Stimulated activated CD4-positive, alpha-beta T cell treated with anti-CD3 and anti-CD28 coated beads, Interleukin-15, amount 100 ng/mL, for 48 hours (primary cell): ENCODE measurements at places on chromosomes 5 and 9.
A peak's percentile ranks its signal among the peaks of the same experiment; 100 is the strongest.

DNA sequence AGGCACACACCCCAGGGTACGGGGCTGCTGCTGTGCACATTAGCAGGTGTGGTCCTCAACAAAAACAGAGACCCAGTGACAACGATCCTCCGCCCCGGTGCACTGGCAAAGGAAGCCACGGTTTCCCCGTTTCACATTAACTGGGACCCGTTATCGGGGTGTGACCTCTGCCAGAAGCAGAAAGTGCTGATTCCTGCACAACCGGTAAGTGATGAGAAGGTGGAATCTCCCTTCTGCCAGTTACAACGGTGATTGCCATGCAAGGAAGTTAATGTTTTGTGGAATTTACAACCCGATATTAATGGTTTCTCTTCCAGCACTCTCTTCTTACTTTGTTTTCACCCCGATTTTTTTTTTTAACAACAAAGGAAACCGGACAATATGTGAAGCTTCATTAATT is 294.9 kb upstream of the IRX1 start:
- no peak for DNase-seq

DNA sequence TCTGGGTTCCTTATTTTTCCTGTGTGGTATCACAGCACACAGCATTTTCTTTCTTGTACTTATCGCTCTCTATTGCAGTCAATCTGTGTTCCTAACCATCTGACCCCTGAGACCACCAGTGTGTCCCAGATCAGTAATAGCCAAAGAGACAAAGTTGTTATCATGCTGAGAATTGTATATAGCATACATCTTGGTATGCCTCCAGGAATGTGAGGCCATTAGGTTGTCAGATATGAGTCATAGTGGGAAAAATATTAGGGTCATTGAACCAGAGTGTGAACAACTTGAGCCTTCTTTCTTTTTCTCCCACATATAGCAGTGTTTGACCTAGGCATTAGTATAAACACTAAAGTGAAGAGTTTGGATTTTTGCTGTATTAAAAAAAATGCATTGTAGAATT is 106.3 kb downstream of the NDUFAF2 start:
- no peak for DNase-seq

- DNase-seq = no peak
These were observed 223 bp downstream of the LRSAM1 start for GRCh38 chr9:127451608-127451857.

DNA sequence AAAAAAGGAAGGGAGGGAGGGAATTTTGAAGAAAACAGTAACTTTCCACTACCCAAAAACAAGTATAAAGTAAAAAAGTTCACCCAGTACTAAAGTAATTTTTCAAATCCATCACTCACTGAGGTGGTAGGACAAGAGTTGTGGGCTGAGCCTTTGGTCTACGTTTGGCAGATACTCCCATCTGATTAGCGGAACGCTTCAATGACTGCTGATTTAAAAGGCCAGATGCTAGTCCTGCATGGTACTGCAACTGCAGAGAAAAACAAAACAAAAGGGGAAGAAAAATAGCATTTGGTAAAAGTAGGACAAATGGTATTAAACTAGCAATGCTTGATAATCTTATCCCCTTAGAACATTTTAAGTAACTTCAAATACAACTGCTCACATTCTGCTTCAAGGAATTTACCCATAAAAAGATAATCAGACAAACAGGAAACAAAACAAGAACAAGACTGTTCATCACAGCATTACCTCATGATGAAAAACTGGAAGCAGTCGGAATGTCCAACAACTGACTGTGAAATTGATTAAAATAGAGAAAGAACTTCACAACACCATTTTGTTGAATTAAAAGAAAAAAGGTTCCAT is 65.4 kb downstream of the MED27 start:
- no peak for DNase-seq

GRCh38 chr9:126160067-126160853 is 166.4 kb upstream of the MVB12B start:
- DNase-seq = no peak

- no peak for DNase-seq
These were observed 201.1 kb downstream of the SNX18 start for GRCh38 chr5:54718656-54719055.

DNA sequence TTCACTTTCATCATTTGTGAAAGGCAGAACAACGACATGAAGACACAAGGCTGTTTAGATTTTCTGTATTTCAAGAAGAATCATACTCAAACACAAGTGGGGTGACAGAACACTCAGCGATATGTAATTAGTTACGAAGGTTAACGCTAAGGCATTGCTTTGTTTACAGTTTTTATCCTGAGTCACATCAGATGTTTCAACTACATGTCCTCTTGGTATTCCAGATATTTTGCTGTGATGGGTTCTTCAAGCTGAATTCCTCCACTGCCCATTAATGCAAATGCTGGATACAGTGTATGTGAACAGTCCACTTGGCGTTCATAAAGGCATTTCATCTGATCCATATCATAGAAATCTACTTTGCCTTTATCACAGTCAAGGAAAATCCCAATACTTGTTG is 43.4 kb downstream of the TRIM36 start:
- no peak for DNase-seq

DNA sequence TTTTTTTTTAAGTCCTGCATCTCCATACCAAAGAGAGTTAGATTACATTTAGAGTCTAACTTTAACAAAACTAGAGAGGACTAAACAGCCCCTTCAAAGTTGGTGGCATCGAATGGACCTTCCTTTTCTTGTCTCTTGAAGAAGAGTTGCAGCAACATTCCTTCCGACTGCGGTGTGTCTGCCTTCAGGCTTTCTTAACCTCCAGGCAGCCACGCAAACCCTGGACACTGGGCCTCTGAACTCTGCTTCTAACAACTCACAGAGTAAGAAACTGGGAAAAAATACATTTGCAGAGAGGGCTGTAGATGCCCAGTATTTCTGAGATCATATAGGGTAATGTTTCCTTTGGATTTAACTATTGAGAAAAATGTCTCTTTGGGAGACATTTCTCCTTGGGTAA is 120.5 kb upstream of the MAST4 start:
- DNase-seq = no peak

- DNase-seq = peak; percentile 20
These were observed 19.0 kb downstream of the CMBL start for GRCh38 chr5:10288592-10289219.

- no peak for DNase-seq
These were observed 355.1 kb downstream of the ADAMTS6 start for GRCh38 chr5:65126542-65127069.

DNA sequence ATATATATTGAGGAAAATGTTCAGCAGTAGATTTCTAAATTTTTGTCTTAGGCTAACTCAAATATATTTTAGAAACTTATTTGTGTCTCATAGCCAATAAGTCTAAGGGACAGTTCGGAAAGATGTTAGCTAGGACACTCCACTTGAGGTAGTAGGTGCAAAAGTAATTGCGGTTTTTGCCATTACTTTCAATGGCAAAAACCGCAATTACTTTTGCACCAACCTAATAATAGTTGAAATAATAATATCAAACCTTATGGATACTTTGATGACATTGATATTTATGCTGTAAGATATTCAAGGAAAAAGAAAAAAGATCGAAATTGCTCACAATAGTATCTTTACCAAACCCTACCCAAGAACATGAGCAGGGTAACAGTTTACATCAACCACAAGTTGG is 555.5 kb upstream of the ST8SIA4 start:
- DNase-seq = no peak

DNA sequence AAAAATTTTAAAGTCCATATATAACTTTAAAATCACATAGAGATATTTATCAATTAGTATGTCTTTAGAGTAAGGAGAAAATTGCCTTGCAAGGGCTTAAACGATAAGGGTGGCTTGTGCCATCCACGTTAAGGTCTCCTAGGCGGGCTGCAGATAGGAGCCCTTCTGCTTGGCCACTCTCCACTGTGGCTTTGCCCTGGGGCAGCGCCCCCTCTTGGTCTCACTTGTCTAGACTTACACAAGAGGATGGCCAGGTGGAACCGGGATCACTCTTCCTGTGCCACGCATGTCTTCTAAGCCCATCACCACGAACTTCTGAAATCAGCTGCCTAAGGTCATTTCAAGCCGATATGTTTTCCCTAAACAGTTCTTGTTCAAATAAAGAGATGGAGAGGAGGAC is 2.9 kb downstream of the FPGS start:
- DNase-seq = no peak

GRCh38 chr9:84300271-84300670 is 40.3 kb downstream of the SLC28A3 start:
- DNase-seq = no peak

DNA sequence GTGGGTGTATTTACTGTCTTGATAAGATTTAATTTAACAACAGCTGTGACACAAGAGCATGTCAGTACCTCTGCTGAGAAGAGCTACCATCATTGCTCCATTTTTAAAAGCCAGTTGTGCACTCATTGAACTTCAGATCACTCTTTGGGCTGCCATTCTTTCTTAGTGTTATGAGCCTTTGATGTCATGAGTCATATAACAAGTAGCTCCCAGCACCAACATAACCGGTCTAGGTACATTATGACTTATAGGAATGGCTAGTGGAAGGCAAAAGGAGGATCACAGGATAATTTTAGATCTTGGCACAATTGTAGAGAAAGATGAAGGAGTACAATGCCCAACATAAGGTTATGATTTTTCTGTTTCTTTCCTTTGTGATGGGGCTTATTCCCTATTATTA is 170.8 kb upstream of the FBN2 start:
- no peak for DNase-seq

DNA sequence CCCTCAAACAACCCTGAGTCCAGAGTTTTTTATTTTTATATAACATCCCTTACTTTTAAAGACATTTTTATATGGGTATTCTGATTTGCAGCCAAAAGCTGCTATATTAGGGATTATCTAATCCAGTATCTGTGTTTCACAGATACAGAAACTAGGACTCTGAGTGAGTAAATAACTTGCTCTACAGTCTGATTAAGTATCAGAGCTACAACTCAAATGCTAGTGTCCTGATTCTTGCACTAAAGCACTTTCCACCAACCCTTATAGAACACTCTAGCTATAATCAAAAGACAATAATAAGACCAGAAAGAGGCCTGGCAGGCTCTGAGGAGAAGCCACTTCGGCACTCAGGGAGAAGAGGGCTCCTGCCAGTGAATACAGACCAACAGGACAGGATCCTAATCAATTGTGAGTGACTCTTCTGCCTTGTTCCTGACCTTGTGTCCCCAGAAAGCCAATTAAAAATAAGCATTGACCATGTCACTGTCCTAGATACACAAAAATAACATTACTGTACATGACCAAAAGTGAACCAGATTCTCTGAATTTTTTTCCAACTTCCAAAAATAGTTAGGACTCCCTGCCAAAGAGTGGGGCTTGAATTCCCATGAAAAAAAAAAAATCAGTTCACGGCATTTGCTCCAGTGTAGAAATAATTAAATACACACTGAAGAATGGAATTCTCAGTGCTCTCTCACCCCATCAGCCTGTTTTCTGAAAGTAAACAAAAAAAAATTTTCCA is 63.6 kb upstream of the MAP3K1 start:
- DNase-seq = no peak

DNA sequence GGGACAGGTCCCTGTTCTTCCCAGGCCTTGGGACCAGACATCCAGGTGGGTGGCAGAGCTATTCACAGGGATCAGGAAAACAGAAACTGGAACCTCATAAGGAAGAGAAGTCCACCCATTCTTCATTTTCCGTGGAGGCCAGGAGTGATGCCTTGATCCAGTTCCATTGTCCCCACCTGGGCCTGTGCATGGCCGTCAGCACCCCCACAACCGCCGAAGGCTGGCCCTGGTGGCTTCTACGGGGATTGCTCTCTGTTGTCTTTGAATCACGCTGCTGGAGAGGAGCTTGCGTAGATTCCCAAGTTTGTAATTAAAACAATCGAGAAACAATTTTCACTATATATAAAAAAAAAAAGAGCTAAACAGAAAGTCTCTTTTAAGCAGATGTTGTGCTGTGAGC is 134.4 kb downstream of the MVB12B start:
- no peak for DNase-seq

DNA sequence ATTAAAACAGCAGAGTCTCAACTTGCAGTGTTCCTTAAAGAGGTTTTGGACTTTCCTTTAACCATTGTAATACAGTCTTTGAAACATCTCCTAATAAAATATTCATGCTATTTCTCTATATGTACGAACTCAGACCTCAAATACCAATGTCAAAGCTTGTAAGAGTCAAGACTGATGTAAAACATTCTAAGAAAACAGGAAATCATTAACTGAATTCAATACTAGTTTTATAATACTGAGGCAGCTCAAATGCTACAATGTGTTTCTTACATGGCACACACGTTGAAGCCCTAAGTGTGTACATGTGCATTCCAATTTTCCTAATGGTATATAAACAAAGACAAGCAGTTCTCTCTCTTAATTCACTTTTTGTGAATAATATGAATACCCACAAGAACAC is 11.6 kb downstream of the PSIP1 start:
- no peak for DNase-seq

GRCh38 chr5:140317859-140318258 is 15.0 kb upstream of the PFDN1 start:
- no peak for DNase-seq

GRCh38 chr5:72392326-72392733 is 72.2 kb downstream of the PTCD2 start:
- no peak for DNase-seq

DNA sequence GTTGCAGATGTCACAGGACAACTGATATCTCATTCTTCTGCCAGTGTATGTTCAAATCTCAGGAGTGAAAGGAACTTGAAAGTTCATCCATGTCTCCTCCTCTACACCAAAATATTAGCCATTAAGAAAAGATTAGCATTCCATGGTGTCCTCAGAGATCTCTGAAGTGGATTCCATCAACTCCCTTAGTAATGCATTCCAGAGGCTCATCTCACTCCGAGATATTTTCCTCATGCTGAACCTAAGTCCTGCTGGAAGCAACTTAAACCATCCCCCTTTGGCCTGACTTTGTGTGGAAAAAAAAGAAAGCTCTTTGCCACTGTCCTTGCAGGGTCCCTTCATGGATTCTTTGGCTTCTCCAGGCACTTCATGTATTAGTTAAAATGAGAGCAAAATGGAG is 155.7 kb upstream of the ZNF462 start:
- no peak for DNase-seq

- peak; percentile 31 for DNase-seq
These were observed 12.1 kb downstream of the BSPRY start for GRCh38 chr9:113361304-113362018.

GRCh38 chr9:32928145-32928763 is 73.2 kb downstream of the APTX start:
- DNase-seq = no peak

DNA sequence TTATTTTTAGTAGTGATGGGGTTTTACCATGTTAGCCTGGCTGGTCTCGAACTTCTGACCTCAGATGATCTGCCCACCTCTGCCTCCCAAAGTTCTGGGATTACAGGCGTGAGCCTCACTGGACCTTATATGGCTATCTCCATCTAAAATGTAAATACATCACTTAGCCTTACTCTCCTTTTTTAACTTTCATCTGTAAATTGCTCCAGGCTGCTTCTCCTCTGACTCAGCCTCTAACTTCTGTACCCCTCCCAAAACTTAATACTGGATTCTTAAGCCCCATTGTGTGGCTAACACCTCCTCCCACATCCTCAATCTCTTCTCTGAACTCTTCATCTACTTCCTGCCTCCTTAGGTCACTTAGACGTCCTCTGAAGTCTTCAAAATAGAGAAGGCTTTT is 4.0 kb downstream of the SNX30 start:
- DNase-seq = no peak
